ENCODE measurements at places on chromosomes 4 and X.

DNA sequence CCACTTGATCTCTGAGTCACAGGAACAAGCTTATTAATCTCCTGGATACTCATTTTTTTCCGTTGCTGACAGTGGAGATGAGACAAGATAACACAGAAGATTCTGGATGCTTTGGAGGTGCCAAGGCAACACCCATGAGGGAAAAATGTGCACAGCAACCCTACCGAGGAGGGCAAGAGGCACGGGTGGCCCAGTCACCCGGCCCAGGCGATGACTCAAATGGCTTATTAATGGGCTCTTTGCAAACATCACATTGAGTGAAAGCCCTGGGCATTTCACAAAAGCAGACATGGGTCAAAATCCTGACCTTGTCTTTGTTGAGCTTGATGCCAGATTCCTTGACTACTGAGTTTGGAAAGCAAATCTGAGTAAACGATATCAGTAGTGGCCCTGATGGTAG, 315.1 kb downstream of the STK32B start:
- DNase-seq: no peak

DNA sequence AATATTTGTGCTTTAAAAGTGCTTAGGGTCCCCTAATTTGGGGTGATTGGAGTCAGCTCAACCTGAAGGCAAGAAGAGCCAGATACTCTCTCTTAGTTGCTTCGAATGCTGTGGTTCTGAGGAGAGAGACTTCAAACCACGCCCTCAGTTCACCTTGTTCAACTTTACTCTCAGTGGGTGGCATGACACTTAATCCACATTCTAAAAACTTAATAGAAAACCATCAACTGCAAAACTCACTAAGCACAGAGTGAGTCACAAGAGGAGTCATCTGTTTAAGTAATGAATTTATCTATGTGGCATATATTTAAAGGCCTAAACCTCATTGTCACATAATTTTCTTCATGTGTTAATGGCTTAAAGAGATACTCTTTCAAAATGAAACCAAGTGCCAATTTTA, 99.5 kb upstream of the SLC4A4 start:
- no peak for DNase-seq

GRCh38 chr4:145178740-145179280, 1.6 kb downstream of the OTUD4 start:
- no peak for DNase-seq

- DNase-seq: no peak
Measured at GRCh38 chr4:120568731-120569130, 353.8 kb downstream of the PRDM5 start.

DNA sequence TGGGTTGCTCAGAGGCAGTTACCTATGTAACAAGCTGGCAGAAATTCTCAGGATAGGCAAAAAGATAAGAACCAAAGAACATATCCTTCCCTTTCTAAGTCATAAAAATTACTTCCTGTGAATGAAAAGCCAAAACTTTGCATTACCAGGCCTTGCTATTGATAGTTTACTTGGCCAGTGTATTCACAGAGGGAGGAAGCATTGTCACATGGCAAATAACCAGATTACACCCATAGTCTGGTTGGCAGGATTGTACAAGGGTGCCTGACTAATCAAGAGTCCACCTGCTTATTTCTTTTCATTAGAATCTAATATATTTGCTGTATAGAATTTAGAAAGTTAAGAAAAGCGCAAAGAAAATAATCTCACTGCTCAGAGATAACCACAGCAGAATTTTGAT, 14.1 kb downstream of the XIAP start:
- DNase-seq: no peak

Data from MV-4-11 (cell line).